Naive B cell (primary cell): ENCODE measurements at places on chromosomes 3 and 15. TPM values are rescaled to one million over a fixed set of nuclear protein-coding genes. Genes with fewer than 3 reads are reported as not detected.

DNA sequence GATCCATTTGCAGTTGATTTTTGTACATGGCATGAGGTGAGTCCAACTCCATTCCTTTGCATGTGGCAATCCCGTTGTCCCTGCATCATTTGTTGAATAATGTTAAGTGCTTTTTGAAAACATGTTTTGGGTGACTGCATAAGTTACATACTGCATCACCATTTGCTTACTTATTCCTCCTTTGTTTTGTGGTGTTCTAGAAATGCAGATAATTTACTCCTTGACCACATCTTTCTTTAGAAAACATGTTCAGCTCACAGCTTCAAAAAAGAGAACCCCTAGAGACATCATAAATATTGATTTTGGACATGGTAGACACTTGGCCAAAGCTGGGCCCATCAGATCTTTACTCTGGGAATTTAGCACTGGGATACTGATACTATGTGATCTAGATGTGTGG lies 135.3 kb upstream of the DAZL start:
- DNase-seq: no peak

DNA sequence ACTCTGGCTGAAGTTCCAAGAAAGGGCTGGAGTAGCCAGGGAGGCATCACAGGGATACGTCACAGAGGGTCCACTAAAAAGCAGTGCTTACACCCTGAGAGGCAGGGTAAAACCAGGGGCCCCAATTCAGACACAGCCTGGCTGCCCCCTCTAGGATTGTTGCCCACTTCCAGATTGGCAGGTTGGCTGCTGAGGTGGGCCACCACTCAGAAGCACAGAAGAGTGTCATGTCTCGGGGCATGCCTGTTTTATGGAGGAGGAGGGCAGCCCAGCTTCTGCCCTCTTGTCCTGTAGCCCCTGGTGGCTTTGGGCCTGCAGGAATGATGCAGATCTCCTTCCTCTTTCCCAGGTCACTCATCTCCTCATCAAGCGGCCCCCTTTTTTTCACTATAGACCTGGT lies 24.0 kb downstream of the NOX5 start:
- DNase-seq: no peak

CD80 gene
- 1.1 TPM for polyA plus RNA-seq

GRCh38 chr15:88365124-88365523 lies 102.1 kb downstream of the MRPL46 start:
- DNase-seq: no peak
